ENCODE measurements at places on chromosomes 12 and 14. TPM values are rescaled to one million over a fixed set of nuclear protein-coding genes. Genes with fewer than 3 reads are reported as not detected.

The MYH6 gene
- total RNA-seq: 0.09 TPM

The GPX2 gene
- total RNA-seq: not detected

The TMEM52B gene
- 0.27 TPM for total RNA-seq

DNA sequence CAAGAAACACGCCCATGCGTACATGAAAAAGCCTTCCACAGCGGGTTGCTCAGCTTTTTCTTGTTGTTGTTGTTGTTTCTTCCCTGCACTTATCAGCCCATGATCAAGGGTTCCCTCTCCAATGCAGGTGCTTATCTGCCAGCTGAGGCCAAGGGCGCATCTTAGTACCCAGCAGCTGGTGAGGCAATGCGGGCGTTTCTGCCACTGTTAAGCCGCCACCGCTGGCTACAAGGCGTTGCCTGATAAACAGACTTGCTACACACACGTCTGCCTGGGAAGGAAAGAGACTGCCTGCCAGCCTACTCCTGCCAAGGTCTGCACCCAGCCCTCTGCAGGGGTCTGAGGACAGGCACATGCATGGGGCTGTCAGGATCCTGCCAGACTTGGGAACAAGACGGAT lies 345.9 kb downstream of the BCL11B start:
- no peak for DNase-seq

- no peak for DNase-seq
These were observed 503.2 kb downstream of the MED13L start for GRCh38 chr12:115774148-115774895.

DNA sequence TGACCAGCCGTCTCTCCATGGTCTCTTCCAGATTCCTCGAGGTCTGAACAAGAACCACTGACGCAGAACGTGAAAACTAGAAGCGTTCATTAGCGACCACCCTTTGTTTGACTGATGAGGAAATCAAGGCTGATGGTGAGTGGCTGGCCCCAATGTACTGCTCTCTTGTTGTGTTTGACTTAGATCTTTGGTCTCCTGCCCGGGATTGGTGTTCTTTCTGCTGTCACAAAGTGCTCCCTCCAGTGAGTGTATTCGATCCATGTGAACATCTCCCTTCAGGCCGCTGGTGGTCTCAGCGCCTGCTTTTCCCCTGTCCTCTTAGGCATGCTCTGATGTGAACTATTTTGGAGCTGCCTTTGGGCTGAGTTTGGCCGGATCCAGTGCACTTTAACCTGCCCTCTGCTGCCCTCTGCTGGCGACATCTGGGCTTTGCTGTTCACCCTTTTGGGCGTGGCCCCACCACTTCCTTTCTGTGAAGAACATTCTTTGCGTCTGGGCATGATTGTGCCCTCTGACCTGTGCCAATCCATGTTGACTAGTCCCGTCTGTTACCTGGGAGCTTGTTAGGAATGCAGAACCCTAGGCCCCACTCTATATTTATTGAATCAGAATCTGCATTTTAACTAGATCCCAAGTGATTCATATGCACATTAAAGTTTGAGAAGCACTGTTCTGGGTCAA lies 279.1 kb downstream of the TTC6 start:
- DNase-seq: peak; percentile 3

GRCh38 chr12:48838048-48838447 lies 13.9 kb downstream of the DDX23 start:
- DNase-seq: no peak

DNA sequence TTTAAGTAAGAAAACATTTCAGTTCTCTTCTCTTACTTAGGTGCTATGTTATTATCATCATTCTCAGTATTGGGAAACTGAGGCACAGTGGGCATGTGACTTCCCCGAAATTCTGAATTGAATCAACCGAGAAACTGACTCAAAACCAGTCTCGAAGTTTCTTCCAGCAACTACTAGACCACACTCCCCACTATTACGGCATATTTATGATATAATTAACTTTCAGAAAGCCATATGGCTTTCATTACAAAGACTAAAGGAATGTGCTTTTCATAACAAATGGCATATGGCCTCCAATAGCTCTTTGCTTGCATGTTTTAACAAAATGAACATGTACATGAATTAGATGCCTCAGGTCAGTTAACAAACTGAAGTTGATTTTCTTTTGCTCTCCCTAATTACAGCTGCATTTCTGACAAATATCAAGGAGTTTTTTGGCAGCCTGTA lies 182.9 kb upstream of the SLC38A2 start:
- DNase-seq: no peak

DNA sequence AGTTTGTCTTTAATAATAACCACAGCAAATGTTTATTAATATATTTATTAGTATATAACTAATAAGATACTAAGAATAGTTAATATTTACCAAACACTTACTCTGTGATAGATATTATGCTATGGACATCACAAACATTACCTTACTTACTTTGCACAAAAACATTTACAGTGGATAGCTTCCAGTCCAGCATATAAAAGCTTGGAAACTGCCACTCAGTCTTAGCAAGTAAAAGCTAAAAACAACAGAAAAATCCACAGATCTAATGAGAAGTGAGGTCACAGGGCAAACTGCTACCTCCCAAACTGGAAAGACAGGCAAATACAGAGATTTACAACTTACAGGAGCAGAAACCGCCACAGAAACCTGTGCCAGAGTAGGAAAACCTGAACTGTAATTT lies 99.8 kb downstream of the METTL25 start:
- no peak for DNase-seq

DNA sequence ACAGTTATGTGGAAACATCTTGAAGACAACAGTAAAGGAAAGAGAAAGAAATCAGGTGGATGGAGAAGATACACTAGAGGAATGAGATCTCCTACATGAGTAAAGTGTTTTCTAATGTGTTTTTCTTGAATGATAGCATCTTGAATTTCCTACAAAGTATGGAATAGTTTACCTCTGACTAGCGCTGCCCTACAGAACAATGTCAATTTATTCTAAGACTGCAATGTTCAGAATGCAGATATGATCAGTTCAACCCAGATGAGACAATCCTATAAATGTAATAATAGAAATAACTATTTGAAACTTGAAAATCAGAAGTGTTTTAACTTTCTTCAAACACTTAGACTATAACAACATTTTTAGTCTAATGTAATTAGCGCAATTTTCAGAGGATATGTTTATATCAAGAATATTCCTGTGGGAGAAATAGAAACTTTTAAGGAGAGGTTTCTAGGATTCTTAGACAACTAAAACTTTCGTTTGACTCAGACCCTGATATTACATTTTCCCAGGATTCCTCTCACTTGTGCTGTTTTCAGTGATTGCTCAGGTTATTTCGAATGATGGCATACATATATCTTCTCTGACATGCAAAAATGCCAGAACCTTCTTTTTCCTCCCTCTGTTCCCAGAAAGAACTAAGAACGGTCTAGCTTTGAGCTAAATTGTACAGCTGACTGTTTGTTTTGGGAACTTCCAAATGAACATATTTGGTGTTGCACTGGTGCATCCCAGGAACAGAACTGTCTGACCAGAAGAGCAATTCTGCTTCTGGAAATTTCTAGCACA lies 1017.4 kb downstream of the DIO2 start:
- no peak for DNase-seq
